GM13977 (cell line): ENCODE measurements at places on chromosomes 5 and 9.

DNA sequence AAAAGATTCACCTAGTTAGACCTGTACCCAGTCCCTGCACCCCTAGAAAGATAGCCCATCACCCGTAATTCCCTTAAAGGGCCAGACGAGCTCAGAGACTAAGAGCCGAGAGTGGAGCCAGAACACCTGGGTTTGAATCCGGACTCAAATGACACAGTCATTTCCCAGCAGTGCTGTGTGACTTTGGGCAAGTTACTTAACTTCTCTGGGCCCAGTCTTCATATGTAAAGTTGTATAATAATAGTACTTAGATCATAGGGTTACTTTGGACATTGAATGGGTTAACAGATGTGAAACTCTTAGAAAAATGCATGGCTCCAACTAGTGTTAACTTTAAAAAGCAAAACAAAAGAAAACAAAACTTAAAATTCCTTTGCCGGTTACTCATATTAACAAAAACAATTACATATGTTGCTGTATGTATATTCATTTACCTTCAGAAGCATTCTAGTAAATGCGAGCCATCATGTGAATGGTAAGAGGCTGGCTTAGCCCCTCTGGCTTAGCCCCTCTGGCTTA is 40.4 kb upstream of the RASGRF2 start:
- DNase-seq, result no peak

DNA sequence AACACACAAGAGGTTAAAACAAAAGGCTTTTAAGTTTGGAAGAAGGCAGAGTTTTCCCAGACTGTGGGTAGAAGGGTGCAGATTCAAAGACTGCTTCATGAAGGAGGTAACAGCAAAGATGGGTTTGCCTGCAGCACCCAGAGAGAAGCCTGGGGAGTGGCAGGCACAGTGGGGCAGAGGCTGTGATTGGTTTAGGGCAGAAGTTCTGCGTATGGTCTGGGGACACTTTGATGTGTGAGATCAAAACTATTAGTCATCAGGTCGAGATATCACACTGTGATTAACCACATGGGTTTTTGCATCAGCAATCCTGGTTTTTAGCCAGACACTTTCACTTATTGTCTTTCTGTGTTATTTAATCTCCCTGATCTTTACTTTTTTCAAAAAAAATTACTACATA is 188.8 kb upstream of the GLRA1 start:
- DNase-seq, result peak; percentile 29

GRCh38 chr9:89225991-89226471 is 47.4 kb upstream of the SHC3 start:
- DNase-seq, result no peak

GRCh38 chr9:122318284-122318683 is 52.5 kb upstream of the PTGS1 start:
- no peak for DNase-seq

- DNase-seq, result no peak
Observed at GRCh38 chr9:126532489-126532888, 81.2 kb upstream of the LMX1B start.

DNA sequence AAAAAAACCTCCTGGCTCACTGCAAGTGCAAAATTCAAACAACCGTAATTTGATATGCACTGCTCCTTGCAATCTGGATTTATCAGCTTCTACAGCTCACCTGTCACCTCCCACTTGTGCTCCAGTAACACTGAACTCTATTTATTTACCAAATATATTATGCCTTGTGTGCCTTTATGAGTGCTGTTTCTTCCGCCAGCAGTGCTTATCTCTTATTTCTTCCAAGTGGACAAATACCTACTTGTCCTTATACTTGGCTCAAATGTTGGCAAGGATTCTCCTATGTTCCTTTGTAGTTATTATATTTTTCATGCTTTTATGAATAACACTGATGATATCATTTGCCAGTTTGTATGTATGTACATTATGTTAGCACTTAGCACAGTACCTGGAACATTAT is 145.7 kb upstream of the ARRDC3 start:
- DNase-seq, result no peak

- DNase-seq, result no peak
Observed at GRCh38 chr9:131636593-131636992, 91.3 kb downstream of the PRRT1B start.

DNA sequence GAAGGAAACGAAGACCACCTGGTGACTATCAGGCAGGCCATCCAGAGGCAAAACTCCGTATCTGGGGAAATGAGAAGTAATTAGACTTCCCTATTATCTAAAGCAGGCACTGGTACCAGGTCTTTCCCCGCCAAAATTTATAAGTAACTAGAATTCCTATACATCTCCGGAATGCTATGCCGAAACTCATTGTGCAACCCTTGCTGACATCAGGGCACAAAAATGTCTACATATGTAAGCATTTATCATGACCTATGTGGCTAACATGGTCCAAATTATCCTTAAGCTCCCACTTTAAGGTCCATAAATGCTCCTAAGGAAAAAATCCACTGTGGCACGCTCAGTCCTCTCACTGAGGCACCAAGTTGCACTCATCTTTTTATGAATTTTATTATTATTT is 17.8 kb downstream of the ACTL7B start:
- DNase-seq, result no peak

GRCh38 chr5:120088412-120088811 is 375.7 kb upstream of the PRR16 start:
- DNase-seq, result no peak

- DNase-seq, result peak; percentile 20
Observed at GRCh38 chr9:127347831-127348776, 48.9 kb upstream of the SLC2A8 start.

DNA sequence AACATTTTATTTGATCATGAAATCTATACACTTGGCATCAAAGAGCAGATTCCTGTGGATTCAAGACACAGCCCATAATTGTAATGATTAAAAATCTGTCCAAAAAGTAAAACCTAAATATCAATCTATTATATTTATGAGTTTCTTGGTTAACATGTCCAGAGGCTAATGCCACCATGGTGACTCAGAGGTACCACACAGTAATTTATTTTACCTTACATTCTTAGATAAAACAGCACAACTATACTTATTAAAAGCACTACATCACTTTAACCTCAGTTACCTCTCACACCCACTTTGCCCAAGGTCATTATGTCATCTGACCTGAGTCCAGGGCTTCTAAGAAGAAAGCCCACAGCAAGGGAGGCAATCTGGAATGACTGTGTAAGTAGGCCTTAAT is 519.2 kb downstream of the RASEF start:
- DNase-seq, result no peak

DNA sequence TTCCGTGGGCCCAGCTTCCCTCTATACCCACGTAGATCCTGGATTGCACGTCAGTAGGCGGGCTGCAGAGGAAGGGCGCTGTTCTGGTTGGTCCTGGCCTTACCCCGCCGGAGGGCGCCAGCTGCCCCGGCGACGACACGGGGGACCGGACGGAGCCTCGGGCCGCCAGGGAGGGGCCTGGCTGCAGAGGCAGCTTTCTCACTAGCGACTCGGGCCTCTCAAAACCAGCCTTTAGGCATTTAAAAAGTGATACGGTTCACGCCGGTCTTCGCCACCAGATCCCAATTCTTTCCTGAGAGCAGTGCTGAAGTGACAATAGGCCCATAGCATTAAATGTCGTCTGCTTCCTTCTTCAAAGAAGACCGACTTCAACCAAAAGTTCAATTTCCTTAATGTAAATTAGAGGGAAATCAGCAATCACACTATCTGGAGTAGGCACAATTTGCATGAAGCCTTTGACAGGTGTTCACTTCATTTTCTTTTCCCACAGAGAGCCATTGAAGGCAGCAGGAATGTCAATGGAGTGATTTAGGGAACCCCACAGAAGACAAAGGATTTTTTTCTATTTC is 17.6 kb upstream of the UBE2D2 start:
- DNase-seq, result peak; percentile 79

DNA sequence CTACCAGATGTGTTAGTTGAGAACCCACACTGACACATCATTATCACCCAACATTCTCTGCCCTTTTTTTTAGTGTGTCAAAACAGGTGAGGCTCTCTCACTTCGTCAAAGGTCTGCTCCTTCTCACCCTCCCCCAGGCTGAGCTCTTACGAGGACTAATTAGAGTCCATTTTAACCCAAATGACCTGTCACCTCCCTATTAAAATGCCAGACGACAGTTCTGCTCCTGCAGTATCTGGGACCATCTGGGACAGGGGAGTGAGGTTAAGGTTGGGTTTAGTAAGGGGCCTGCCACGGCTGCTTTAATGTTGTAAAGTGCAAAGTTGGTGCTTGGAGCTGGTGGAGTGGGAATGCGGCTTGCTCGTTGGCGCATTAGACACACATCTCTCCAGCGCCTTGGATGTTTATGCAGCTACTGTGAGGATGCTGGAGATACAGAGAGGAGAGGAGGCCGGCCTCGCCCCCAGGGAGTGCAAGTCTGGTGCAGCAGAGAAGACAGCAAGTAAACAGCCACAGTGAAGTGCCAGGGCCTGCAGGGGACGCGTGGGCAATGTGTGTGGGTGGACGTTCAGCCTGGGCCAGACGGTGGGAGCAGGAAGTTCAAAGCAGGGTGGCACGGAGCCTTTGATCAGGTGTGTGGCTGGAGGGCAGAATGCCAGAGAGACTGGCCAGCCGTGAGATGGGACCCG is 96.2 kb downstream of the C9orf50 start:
- DNase-seq, result no peak

GRCh38 chr9:5811751-5812150 is 21.2 kb downstream of the ERMP1 start:
- DNase-seq, result no peak

GRCh38 chr5:33789567-33789957 is 102.2 kb downstream of the ADAMTS12 start:
- DNase-seq, result no peak

DNA sequence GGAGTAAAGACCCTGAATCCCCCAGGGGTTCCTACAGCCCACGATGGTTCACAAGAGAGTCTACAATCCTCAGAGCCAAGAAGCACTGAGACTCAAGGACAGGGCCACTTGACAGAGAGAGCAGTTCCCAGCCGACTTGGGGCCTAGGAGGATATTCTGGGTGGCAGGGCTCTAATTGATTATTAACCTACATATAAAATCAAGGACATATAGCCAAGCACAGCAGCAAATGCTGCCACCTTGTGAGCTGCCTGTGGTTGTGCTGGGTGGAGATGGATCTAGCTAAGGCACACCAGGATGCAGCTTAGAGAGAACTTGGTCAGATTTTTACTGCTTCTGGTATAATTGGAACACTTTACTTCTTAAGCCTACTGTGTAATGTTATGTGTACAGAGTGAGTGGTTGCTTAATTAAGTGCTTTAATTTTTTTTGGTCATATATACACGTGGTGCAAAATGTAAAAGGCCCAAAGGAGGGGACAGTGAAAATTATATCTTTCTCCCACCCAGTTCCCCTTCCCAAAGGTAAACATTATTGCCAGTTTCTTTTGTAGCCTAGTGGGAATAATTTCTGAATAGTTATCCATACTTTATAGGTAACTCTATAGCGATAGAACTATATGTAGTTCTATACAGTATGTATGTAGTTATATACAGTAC is 78.8 kb downstream of the F2RL2 start:
- peak; percentile 41 for DNase-seq

- no peak for DNase-seq
Observed at GRCh38 chr5:173198049-173198448, 37.0 kb downstream of the NKX2-5 start.

DNA sequence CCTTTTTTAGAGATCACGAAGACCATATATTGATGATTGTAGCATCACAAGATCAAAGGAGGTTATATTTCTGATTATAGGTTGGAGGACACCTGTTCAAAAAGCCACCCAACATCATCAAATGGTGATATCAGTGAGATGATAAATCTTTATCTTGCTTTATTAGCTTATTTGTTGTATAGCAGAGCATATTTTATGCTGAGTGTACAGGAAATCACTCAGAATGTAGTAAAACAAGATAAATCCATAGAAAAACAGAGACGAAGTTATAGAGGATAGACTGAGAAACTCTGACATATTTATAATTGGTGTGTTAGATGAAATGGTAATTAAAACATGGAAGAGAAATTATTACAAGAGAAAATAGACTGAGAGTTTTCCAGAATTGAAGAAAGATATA is 69.8 kb upstream of the DMAC1 start:
- no peak for DNase-seq
